ENCODE measurements at places on chromosomes 6 and 20. TPM values are rescaled to one million over a fixed set of nuclear protein-coding genes. Genes with fewer than 3 reads are reported as not detected.

DNA sequence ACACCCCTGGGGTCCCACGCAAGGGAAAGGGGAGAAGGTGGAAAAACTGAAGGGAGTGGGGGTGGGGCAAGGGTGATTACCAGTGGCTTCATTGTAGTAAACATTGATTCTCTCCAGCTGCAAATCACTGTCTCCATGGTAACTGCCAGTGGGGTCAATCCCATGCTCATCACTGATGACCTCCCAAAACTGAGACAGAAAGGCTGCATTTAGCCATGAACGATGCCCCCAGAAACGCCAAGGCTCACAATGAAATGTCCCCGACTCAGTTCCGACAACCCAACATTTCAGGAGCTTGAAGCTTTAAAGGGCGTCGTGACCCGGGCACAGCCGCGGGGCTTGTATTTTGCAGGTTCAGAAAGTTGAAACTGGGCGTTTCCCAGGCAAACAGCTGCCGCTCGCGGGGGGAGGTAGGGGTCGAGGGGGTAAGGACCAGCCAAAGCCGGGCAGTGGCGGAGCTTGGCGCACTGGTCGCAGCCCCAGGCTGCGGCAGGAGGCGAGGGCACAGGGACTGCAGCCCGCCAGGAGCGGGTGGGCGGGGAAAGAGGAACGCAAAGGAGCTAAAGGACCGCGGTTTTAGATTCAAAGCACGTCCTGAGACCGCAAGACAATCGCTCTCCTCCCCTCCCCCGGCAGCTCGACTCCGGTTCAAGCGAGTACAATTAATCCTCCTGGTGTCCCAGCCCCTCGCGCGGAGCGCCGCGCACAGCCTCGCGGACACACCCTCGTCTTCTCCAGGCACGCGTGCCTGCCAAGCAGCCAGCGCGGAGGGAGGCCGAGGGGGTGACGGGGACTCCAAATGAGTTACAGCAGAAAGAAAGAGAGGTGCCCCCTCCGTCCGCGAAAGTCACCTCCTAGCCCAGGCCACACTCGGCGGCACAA lies 731 bp downstream of the TUBB2B start:
- H3K36me3 ChIP-seq = no peaks in the 10 kb centered on the region
- peaks cover 19% of the 10 kb centered on the region for H3K4me1 ChIP-seq
- no peak for DNase-seq

- no peak overlapping the region for H3K4me3 ChIP-seq
- H3K4me1 ChIP-seq = no peaks in the 10 kb centered on the region
- peak; percentile 43 for DNase-seq
- H3K27ac ChIP-seq = no peak overlapping the region
- H3K27me3 ChIP-seq = no peaks in the 10 kb centered on the region
- H3K36me3 ChIP-seq = no peaks in the 10 kb centered on the region
Observed at GRCh38 chr20:362271-363254, 15.7 kb downstream of the NRSN2 start.

GRCh38 chr6:84547341-84547801 lies 217.0 kb downstream of the TBX18 start:
- no peaks in the 10 kb centered on the region for H3K4me1 ChIP-seq
- no peak overlapping the region for H3K27ac ChIP-seq
- no peak overlapping the region for H3K4me3 ChIP-seq
- H3K36me3 ChIP-seq = no peaks in the 10 kb centered on the region
- DNase-seq = no peak

- H3K36me3 ChIP-seq = no peaks in the 10 kb centered on the region
- H3K4me3 ChIP-seq = no peak overlapping the region
- no peaks in the 10 kb centered on the region for H3K4me1 ChIP-seq
- no peak overlapping the region for H3K27ac ChIP-seq
Observed at GRCh38 chr20:6416371-6416770, 293.5 kb upstream of the FERMT1 start.

DNA sequence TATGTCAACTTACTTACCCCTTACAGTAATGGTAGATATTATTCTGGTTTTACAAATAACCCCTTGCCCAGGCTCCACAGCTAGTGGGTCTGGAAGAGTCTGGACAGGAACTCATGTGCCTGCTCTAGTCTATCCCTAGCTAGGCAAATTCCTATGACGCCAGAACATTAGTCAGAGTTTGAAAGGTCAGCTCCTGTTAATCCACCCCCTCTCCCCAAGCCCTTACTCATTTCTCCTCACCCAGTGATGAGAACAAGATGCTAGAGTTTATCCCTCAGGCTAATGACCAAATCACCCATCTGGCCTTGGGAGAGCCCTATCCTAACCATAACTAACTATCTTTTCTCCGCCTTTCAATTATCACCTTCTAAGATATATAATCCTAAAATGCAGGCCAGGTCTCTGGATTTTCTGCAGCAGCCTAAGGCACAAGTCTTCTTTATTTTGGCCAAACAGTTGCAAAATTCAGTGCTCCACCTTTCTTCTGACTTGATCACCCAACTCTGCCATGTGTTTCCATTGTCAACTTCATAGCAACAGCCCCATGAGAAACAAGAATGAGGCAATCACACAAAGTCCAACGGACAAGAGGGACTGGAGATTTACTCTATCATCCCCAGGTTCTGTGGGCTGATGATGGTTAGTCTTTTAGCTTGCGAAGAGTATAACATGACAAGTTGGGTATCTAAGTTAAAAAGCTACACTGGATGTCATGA lies 113.3 kb downstream of the TASP1 start:
- H3K4me3 ChIP-seq = no peak overlapping the region
- H3K4me1 ChIP-seq = no peaks in the 10 kb centered on the region
- H3K36me3 ChIP-seq = no peaks in the 10 kb centered on the region

GRCh38 chr6:111356551-111356950 lies 126.5 kb downstream of the REV3L start:
- no peak overlapping the region for H3K4me3 ChIP-seq
- no peaks in the 10 kb centered on the region for H3K27me3 ChIP-seq
- H3K4me1 ChIP-seq = no peaks in the 10 kb centered on the region
- H3K27ac ChIP-seq = no peak overlapping the region
- no peak for DNase-seq

- H3K4me3 ChIP-seq = peak overlapping the region; percentile 37
- peak; percentile 75 for DNase-seq
- no peaks in the 10 kb centered on the region for H3K4me1 ChIP-seq
Observed at GRCh38 chr6:13767121-13767808, 47.1 kb downstream of the MCUR1 start.

DNA sequence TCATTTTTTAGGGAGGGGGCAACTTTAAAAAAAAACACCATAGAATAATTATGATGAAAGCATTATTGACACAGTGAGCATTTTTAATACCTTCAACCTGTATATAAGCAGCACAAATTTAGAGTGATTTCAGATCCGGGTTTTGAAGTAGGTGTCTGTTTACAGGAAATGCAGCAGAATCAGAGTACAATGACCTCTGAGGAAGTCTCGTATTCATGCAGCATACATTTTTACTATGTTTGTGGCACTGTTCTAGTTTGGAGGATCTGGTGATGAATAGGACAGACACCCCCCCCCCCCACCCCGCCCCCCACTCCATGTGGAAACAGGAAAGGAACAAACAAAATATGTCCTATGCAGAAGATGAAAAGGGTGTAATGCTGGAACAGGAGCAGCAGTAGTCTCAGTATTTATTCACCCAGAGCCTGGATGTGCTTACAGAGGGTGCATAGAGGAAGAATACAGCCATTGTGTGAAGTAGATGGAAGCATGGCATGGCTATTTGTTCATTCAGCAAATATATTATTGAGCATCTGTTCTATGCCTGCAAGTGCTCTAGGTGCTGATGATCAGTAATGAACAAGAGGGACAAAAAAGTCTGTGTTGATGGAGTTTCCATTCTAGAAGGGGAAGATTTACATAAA lies 19.7 kb downstream of the VAPB start:
- H3K4me1 ChIP-seq = no peaks in the 10 kb centered on the region
- no peak for DNase-seq
- H3K27ac ChIP-seq = no peak overlapping the region
- no peaks in the 10 kb centered on the region for H3K27me3 ChIP-seq
- no peak overlapping the region for H3K4me3 ChIP-seq

GRCh38 chr6:157205473-157206358 lies 117.6 kb downstream of the TMEM242 start:
- H3K36me3 ChIP-seq = no peaks in the 10 kb centered on the region
- no peaks in the 10 kb centered on the region for H3K4me1 ChIP-seq
- H3K27me3 ChIP-seq = no peaks in the 10 kb centered on the region
- no peak overlapping the region for H3K27ac ChIP-seq
- DNase-seq = no peak
- H3K4me3 ChIP-seq = no peak overlapping the region

- H3K27ac ChIP-seq = no peak overlapping the region
- H3K4me3 ChIP-seq = no peak overlapping the region
- no peak for DNase-seq
- no peaks in the 10 kb centered on the region for H3K27me3 ChIP-seq
- H3K4me1 ChIP-seq = no peaks in the 10 kb centered on the region
Observed at GRCh38 chr6:16548121-16548520, 213.1 kb downstream of the ATXN1 start.

GRCh38 chr6:125611573-125612344 lies 137.7 kb upstream of the HEY2 start:
- H3K36me3 ChIP-seq = no peaks in the 10 kb centered on the region
- H3K27ac ChIP-seq = no peak overlapping the region
- no peak overlapping the region for H3K4me3 ChIP-seq
- DNase-seq = no peak
- no peaks in the 10 kb centered on the region for H3K27me3 ChIP-seq

GRCh38 chr6:31175971-31176370 lies 5.5 kb upstream of the POU5F1 start:
- no peaks in the 10 kb centered on the region for H3K27me3 ChIP-seq
- no peak overlapping the region for H3K27ac ChIP-seq
- no peaks in the 10 kb centered on the region for H3K36me3 ChIP-seq
- no peaks in the 10 kb centered on the region for H3K4me1 ChIP-seq

GRCh38 chr6:157148391-157149323 lies 174.7 kb downstream of the TMEM242 start:
- H3K27me3 ChIP-seq = no peaks in the 10 kb centered on the region
- peak; percentile 39 for DNase-seq
- no peak overlapping the region for H3K4me3 ChIP-seq
- peak overlapping the region; percentile 62 for H3K27ac ChIP-seq
- H3K36me3 ChIP-seq = no peaks in the 10 kb centered on the region

- peak overlapping the region; percentile 45 for H3K4me3 ChIP-seq
- DNase-seq = peak; percentile 89
- no peaks in the 10 kb centered on the region for H3K27me3 ChIP-seq
- H3K27ac ChIP-seq = peak overlapping the region; percentile 77
- peaks cover 6% of the 10 kb centered on the region for H3K4me1 ChIP-seq
Observed at GRCh38 chr6:6736791-6737654, 148.5 kb downstream of the LY86 start.

DNA sequence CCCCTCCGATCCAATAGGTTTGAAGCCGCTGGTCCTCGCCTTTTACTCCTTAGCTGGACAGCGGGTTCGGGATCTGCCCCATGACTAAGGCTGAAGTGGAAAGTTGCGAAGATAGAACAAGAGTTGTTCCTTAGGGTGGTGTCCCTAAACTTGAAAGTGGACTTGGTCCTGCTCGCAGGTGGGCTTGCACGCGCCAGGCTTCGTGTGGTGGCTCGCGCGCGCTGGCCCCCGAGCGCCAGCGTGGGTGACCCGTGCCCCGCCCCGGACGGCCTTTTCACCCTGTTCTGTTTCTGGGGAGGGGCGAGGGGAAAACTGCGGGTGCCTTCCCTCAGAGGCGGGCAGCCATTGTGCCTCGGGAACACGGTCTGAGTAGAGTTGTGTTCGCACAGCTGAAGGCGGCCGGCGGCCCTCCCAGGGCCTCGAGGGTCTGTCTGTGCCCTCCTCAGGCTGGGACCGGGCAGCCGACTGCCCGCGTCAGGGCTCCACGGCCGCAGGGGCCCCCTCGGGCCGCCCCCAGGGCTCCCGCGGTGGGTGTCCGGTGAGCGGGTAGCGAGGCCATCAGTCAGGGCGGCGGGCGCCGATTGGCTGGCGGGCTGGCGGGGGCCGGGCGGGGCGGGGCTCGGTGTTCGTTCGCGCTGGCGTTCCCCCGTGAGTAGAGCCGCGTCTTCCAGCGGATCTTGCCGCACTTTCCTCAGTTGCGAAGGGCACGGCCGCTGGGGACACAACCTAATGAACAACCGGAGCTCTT lies 33.0 kb downstream of the RREB1 start:
- H3K27me3 ChIP-seq = no peaks in the 10 kb centered on the region
- H3K4me1 ChIP-seq = peaks cover 7% of the 10 kb centered on the region
- DNase-seq = peak; percentile 87
- no peaks in the 10 kb centered on the region for H3K36me3 ChIP-seq

GRCh38 chr20:46311719-46312074 lies 3.4 kb upstream of the CDH22 start:
- no peak for DNase-seq
- H3K27me3 ChIP-seq = peaks cover 16% of the 10 kb centered on the region
- H3K4me1 ChIP-seq = peaks cover 16% of the 10 kb centered on the region
- no peaks in the 10 kb centered on the region for H3K36me3 ChIP-seq

- DNase-seq = no peak
- no peak overlapping the region for H3K27ac ChIP-seq
- H3K36me3 ChIP-seq = no peaks in the 10 kb centered on the region
Observed at GRCh38 chr6:6700407-6701270, 112.1 kb downstream of the LY86 start.

FAM110A gene
- 6.2 TPM for total RNA-seq

SPATS1 gene
- not detected for total RNA-seq

CD24 gene
- 235 TPM for total RNA-seq

EFCAB8 gene
- not detected for total RNA-seq

ERGIC3 gene
- 207 TPM for total RNA-seq

DUSP22 gene
- 78.5 TPM for total RNA-seq

ACTR5 gene
- 11.8 TPM for total RNA-seq

SUMO4 gene
- total RNA-seq = 5.9 TPM

All from uterus (tissue), 4 donors.